ENCODE measurements at places on chromosomes 13 and 19.
A peak's percentile ranks its signal among the peaks of the same experiment; 100 is the strongest.

DNA sequence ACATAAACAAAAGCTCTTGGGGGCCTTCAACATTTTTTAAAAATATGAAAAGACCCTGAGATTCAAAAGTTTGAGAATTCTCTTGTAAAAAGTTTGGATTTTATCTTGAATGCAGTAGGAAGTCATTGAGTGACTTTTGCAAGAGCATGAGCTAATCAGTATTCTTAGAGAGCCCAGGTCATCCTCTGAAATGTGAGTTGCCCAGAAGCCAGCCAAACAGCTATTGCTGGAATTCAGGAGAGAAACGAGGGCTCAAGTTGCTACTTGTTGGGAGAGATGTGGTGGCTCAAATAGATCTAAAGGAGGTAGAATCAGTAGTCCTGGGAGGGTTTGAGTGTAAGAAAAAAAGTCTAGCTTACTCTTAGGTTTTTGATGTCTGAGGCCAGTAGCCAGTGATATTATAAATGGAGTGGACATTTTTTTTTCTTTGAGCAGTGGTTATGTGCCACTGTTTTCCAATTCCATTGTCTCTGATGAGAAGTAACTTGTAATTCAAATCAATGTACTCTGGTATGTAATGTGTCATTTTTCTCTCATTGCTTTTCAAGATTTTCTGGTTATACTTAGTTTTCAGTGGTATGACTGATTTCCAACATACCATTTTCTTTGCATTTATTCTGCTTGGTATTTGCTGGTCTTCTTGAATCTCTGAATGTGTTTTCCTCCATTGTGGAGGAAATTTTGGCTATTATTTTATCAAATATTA lies 30.7 kb downstream of the LMO7 start:
- DNase-seq, result no peak

- DNase-seq, result peak; percentile 91
These were observed 58.2 kb downstream of the SACS start for GRCh38 chr13:23375001-23375971.

DNA sequence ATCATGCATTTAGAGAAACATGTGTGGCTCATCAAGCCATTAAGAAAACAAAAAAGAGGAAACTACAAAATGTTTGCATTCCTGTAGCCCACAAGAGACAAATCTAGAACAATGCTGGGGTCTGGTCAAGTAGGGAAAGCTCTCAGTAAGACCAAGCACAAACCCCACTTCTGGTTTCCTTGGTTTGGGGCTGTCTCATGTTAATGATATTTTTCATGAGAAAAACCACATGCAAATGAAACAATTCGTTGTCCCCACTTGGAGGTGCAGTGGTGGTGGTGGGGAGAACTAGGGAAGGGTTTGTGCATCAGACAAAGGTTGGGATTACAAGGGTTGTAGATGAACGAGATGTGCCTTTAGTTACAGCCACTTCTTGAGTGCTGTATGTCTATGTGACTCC lies 7.0 kb upstream of the RB1 start:
- no peak for DNase-seq

DNA sequence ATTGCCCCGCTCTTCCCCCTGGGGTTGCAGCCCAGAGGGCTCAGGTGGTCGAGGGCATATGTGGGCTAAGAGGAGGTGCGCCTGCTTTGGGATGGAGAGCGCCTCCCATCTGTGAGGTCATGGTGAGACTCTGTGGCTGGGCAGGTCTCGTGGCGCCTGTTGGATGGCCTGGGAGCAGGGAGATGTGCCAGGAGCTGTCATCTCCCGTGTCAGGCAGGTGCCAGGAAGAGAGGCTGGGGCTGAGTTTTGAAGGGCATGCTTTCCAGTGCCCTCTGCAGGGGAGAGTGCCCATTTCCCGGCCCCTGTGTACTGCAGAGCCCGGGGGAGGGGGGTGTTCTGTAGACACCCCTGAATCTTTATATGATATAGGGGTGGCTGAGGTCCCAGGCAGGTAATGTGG lies 2.8 kb downstream of the WTIP start:
- DNase-seq, result no peak

GRCh38 chr19:4186087-4186993 lies 3.9 kb downstream of the ANKRD24 start:
- peak; percentile 43 for DNase-seq

DNA sequence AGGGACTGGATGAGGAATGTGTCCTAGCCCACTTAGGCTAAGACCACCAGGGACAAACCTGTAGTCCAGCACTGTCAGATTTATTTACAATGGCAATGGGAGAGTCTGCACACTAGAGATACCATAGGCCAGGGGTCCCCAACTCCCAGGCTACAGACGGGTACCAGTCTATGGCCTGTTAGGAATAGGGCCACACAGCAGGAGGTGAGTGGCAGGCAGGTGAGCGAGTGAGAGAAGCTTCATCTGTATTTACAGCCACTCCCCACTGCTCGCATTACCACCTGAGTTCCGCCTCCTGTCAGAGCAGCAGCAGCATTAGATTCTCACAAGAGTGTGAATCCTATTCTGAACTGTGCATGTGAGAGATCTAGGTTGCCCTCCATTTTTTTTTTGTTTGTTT lies 2.4 kb downstream of the THAP8 start:
- no peak for DNase-seq

DNA sequence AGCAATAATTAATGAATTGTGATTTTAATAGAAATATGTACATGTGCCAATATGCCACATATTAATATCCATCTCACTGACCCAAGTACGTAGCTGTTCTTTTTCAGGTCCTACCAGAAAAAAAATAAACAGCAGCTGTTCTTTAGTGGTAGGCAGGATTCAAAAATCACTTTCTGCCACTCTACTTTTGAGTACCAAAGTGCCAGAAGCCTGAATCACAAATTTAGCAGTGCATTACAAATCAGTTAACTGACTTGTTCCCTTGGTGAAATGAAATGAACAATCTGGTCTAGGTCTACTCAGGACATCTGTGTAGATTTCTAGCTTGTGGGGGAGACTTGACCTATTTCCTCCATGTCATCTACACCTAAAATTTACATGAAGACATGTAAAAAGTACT lies 775.5 kb upstream of the GPC6 start:
- DNase-seq, result no peak
